ENCODE measurements at places on chromosomes 5 and 9. TPM values are rescaled to one million over a fixed set of nuclear protein-coding genes. Genes with fewer than 3 reads are reported as not detected.

- H3K27me3 ChIP-seq = no peaks in the 10 kb centered on the region
- H3K27ac ChIP-seq = no peak overlapping the region
- DNase-seq = no peak
- peaks cover under 1% of the 10 kb centered on the region for H3K36me3 ChIP-seq
Observed at GRCh38 chr5:133109655-133110483, 58.1 kb downstream of the HSPA4 start.

GRCh38 chr5:177994561-177995190 lies 1.4 kb downstream of the PROP1 start:
- no peaks in the 10 kb centered on the region for H3K36me3 ChIP-seq
- DNase-seq = no peak
- no peaks in the 10 kb centered on the region for H3K27me3 ChIP-seq
- H3K4me3 ChIP-seq = no peak overlapping the region

DNA sequence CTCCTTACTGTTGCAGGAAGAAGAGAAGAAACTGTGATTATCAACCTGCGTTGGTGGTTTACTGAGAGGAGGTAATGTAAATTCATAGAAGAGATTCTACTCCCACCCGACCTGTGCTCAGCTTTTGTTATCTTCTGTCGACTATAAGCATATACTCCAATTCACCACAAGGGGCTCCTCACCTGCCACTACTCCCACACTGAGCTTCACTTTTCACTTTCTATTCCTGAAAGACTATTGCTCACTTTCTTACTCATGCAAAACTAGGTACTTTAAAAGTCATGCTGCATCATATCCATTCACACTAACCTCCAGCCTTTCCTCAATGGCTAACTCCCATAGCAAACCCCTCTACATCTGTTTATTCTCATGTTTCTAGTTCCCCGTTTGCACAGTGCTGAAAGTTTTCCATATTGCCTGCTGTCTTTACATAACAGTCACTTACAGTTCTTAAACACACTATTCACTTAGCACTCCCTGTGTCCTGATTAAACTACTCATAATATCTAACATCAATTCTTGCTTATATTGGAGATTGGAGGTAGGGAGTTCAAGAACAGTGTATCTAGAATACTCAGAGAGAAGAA lies 1062.6 kb downstream of the NR2F1-AS1 start:
- no peak for DNase-seq
- H3K36me3 ChIP-seq = no peaks in the 10 kb centered on the region
- H3K27me3 ChIP-seq = no peaks in the 10 kb centered on the region
- no peaks in the 10 kb centered on the region for H3K4me1 ChIP-seq
- no peak overlapping the region for H3K4me3 ChIP-seq
- H3K27ac ChIP-seq = no peak overlapping the region

DNA sequence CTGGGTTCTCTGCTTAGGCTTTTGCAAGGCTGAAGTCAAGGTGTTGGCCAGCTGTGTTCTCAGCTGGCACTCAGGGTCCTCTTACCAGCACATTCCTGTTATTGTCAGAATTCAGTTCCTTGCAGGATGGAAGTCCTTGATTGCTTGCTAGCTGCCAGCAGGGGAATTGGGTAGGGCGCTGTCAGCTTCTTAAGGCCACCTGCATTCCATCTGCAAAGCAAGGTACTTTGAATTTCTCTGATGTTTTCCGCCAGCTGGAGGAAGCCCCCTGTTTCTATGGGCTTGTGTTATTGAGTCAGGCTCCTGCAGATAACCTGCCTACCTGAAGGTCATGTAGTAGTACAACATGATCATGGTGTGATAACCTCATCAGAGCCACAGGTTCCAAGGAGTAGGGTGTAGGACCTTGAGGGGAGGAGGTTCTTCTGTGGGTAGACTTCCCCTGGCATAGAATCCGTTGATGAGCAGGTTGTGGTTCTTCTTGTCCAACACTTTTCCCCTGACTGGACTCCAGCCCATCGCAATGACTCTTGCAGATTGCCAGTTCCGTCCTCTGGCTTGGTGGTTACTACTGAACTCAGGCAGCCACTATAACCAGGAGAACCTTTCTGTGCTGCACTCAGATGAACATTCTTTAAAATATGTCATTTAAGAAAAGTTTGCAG lies 6.8 kb downstream of the TENT4A start:
- DNase-seq = no peak
- no peaks in the 10 kb centered on the region for H3K27me3 ChIP-seq

- DNase-seq = peak; percentile 41
- H3K36me3 ChIP-seq = no peaks in the 10 kb centered on the region
- H3K27ac ChIP-seq = peak overlapping the region; percentile 97
- H3K4me3 ChIP-seq = no peak overlapping the region
- peaks cover 54% of the 10 kb centered on the region for H3K4me1 ChIP-seq
- no peaks in the 10 kb centered on the region for H3K27me3 ChIP-seq
Observed at GRCh38 chr5:180811623-180812124, 9.1 kb upstream of the MGAT1 start.

GRCh38 chr9:72691671-72692070 lies 170.3 kb downstream of the TMC1 start:
- H3K27ac ChIP-seq = no peak overlapping the region
- no peaks in the 10 kb centered on the region for H3K4me1 ChIP-seq
- no peak overlapping the region for H3K4me3 ChIP-seq
- DNase-seq = no peak
- no peaks in the 10 kb centered on the region for H3K36me3 ChIP-seq

GRCh38 chr9:129713402-129713679 lies 39.5 kb downstream of the PTGES start:
- no peaks in the 10 kb centered on the region for H3K36me3 ChIP-seq
- DNase-seq = no peak
- no peaks in the 10 kb centered on the region for H3K27me3 ChIP-seq
- H3K4me3 ChIP-seq = no peak overlapping the region
- peaks cover 3% of the 10 kb centered on the region for H3K4me1 ChIP-seq

DNA sequence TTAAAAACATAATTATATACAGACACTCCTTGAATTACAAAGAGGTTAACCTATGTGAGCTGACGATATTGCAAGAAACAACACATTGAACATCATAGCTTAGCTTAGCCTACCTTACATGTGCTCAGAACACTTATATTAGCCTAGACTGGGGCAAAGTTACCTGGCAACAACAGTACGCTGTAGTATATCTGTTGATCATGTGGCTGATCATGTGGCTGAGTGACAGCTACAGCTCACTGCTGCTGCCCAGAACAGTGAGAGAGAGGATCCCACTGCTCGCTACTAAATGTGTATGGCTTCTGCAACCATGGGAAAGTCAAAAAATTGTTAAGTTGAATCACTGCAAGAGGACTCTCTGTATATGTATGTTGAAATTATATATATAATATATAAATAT lies 169.9 kb downstream of the CDH9 start:
- no peak overlapping the region for H3K27ac ChIP-seq
- H3K36me3 ChIP-seq = no peaks in the 10 kb centered on the region
- no peaks in the 10 kb centered on the region for H3K27me3 ChIP-seq
- no peak for DNase-seq
- no peak overlapping the region for H3K4me3 ChIP-seq

DNA sequence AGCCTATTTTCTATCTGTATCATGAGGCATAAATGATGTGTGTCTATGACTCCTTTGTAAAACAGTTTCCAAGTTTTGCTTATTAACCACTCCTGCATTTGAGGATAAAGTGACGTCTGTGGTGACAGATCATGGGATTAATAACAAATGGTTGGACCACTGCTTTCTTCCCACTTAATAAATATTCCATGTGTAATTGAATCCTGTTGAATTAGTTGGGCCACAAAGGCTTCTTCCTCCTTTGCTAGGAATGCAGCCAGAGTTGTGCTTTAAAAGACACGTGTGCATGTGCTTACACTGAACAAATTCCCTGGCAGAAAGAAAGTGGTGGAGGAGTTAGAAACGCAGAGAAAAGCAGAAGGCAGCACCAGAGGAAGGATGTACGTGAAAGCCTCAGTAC lies 150.2 kb downstream of the ACTBL2 start:
- no peaks in the 10 kb centered on the region for H3K4me1 ChIP-seq
- H3K27me3 ChIP-seq = no peaks in the 10 kb centered on the region
- no peak overlapping the region for H3K4me3 ChIP-seq
- H3K27ac ChIP-seq = no peak overlapping the region
- H3K36me3 ChIP-seq = no peaks in the 10 kb centered on the region

DNA sequence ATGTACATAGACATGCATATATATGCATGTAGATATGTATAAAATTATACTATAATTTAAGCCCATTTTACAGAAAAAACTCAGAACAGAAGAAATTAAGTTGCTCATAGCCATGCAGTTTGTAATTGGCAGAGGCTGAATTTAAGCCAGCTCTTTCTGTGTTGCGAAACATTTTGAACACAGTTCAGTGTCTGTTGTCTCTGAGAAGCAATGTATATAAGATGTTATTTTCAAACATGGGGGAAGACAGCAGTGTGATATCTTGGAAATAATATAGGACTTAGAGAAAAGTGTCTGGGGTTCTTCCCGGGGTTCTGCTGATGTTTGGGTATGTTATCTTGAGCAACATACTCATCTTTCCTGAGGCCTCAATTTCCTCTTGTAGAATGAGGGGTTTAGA lies 37.6 kb downstream of the SVEP1 start:
- no peaks in the 10 kb centered on the region for H3K27me3 ChIP-seq
- no peak overlapping the region for H3K4me3 ChIP-seq
- no peak for DNase-seq

DNA sequence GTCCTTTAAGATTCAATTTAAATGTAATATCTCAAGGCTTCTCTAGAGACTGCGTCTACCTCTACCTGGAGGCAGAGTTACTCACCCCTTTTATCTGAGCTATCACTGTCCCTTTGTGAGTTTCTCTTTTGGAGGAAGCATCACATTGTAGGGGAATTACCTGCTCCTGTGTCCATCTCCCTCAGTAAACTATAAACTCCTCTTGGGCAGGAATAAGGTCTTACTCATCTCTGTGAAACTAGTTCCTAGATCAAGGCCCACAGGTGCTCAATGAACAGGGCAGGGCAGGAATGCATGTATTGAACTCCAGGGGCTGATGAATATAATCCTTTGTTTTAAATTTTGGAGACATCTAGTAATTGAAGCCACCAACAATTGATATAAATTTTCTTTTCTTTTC lies 139.8 kb upstream of the ERCC6L2 start:
- H3K4me1 ChIP-seq = peaks cover 6% of the 10 kb centered on the region
- no peak overlapping the region for H3K4me3 ChIP-seq
- H3K36me3 ChIP-seq = no peaks in the 10 kb centered on the region
- no peaks in the 10 kb centered on the region for H3K27me3 ChIP-seq
- DNase-seq = no peak

DNA sequence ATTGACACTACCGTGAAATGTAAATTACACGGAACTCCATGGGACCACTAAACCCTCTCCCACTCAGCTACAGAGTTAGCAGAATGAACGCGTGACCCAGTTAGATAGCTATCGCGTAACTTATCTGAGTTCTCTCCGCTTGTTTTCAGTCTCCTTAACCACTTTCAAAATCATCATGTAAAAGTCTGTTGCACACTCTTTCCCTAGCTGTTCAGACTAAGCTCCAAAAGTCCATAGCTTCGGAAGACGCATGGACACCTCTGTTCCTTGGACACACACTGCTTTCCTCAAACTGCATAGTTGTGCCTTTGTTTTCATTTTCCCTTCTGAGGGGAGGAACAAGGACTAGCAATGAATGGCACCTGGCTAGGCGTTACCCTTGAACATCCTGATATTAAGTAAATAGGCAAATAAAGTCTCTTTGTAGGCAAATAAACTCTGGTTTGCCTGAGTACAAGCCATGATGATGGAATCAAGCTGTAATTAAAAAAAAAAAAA lies 83.3 kb downstream of the DAPK1 start:
- H3K36me3 ChIP-seq = no peaks in the 10 kb centered on the region
- peaks cover 30% of the 10 kb centered on the region for H3K4me1 ChIP-seq
- H3K4me3 ChIP-seq = no peak overlapping the region
- H3K27ac ChIP-seq = peak overlapping the region; percentile 50

GRCh38 chr5:53479045-53479589 lies 1.3 kb upstream of the FST start:
- no peaks in the 10 kb centered on the region for H3K27me3 ChIP-seq
- H3K4me1 ChIP-seq = peaks cover 18% of the 10 kb centered on the region
- peak overlapping the region; percentile 74 for H3K4me3 ChIP-seq
- DNase-seq = no peak
- H3K27ac ChIP-seq = peak overlapping the region; percentile 82

GRCh38 chr5:180156141-180156540 lies 52.9 kb downstream of the RASGEF1C start:
- H3K36me3 ChIP-seq = no peaks in the 10 kb centered on the region
- H3K27me3 ChIP-seq = no peaks in the 10 kb centered on the region
- DNase-seq = no peak
- H3K4me3 ChIP-seq = no peak overlapping the region
- H3K4me1 ChIP-seq = no peaks in the 10 kb centered on the region

DNA sequence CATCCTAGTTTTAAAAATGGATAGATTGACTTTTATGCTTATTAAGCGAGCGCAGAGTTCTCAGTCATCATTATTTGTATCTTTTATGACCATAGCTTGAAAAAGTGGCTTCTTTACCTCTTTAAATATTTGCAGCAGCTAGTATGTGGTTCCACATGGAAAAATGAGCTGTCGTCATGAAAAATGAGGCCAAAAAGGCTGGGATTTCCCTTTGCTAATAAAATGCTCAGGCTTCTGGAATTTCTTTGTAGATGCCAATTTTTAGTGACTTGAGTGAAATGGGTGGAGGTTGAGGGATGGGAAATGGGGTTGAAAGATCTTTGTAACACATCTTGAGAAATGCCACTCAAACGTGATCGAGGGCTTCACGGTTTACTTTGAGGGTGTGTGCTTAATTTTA lies 35.2 kb downstream of the RAI14 start:
- H3K4me1 ChIP-seq = peaks cover 10% of the 10 kb centered on the region
- H3K27ac ChIP-seq = no peak overlapping the region
- no peak for DNase-seq
- no peaks in the 10 kb centered on the region for H3K27me3 ChIP-seq
- peaks cover 9% of the 10 kb centered on the region for H3K36me3 ChIP-seq

DNA sequence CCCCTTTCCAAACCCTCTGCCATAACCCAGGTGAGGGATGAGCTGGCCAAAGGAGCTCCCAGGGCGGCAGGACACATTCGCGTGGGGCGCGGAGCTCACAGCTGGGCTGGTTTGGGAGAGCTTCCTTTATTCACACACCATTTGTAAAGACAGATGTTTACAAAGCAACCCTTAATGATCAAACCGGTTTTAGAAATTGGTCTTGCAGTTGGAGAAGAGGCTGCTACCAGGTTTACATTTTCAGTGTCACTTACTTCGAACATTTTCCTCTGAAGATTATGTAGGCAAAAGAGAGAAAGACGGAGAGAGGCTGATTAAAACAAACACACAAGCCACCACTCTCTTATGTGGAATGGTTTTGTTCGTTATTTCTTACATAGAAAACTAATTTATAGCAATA lies 648.7 kb downstream of the IRX1 start:
- no peak overlapping the region for H3K4me3 ChIP-seq
- H3K4me1 ChIP-seq = no peaks in the 10 kb centered on the region
- DNase-seq = peak; percentile 36
- no peak overlapping the region for H3K27ac ChIP-seq

- H3K4me1 ChIP-seq = peaks cover 30% of the 10 kb centered on the region
- H3K4me3 ChIP-seq = peak within 1 kb of the TSS; percentile 100
- DNase-seq = peak; percentile 69
- H3K36me3 ChIP-seq = peaks cover 11% of the 10 kb centered on the region
- peak within 1 kb of the TSS; percentile 86 for H3K27ac ChIP-seq
Observed at GRCh38 chr9:136439481-136440408, at the start of gene INPP5E. INPP5E (minus strand) TSS chr9:136439845; CDS start chr9:136439419, 426 bp downstream.

Gene SVEP1
- 43.0 TPM for total RNA-seq

Gene PIP5KL1
- 4.1 TPM for total RNA-seq

Gene ARHGEF39
- 0.37 TPM for total RNA-seq

Gene ZNF618
- 11.6 TPM for total RNA-seq

Gene ERCC6L2
- 39.1 TPM for total RNA-seq

Gene FBXO4
- total RNA-seq = 8.2 TPM

Gene MAPKAP1
- 67.6 TPM for total RNA-seq

Gene PLPP7
- 2.5 TPM for total RNA-seq

Gene BTF3
- total RNA-seq = 152 TPM

Gene RANBP17
- 81.4 TPM for total RNA-seq

Gene EPB41L4B
- total RNA-seq = 19.0 TPM
